ENCODE measurements at places on chromosomes 13 and 19.

- peak; percentile 59 for DNase-seq
These were observed 451 bp upstream of the ICAM5 start for GRCh38 chr19:10289167-10289835.

- DNase-seq: no peak
These were observed 37.7 kb downstream of the ARHGEF7 start for GRCh38 chr13:111152844-111153243.

- no peak for DNase-seq
These were observed 5.8 kb downstream of the PEG3 start for GRCh38 chr19:56834564-56835375.

- no peak for DNase-seq
These were observed 8.7 kb downstream of the HIPK4 start for GRCh38 chr19:40381321-40381720.

DNA sequence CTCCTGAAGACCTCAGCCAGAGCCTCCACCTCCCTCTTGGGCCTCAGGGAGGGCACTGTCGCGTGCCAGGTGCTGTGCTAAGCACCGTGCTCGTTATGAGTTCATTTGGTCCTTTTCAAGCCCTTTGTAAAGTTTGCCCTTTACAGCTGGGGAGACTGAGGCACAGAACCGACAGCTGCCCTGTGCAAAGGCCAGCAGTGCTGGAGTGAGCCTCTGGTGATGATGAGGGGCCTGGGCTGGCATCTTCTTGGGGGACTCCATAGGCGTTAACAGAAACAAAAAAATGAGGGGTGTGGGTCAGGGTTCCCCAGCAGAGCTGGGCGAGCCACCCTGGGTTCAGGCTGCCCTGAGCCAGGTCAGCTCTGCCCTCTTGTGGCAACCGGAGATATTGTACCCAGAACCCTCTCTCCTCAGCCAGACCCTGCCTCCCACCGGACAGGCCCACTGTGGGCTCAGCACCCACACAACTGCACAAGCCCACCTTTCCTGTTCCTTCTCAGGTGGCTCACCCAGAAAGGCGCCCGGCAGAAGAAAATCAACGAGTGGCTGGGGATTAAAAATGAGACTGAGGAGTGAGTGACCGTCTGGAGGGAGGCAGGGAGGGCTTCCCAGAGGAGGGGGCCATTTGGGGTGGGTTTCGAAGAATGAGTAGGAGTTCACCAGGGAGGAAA, 5.5 kb upstream of the IFI30 start:
- no peak for DNase-seq

GRCh38 chr19:46896076-46896794, 35.4 kb downstream of the ARHGAP35 start:
- DNase-seq: no peak

- DNase-seq: no peak
These were observed 16.3 kb downstream of the MBNL2 start for GRCh38 chr13:97238432-97238831.

GRCh38 chr13:21736926-21737325, 66.1 kb downstream of the FGF9 start:
- DNase-seq: no peak

DNA sequence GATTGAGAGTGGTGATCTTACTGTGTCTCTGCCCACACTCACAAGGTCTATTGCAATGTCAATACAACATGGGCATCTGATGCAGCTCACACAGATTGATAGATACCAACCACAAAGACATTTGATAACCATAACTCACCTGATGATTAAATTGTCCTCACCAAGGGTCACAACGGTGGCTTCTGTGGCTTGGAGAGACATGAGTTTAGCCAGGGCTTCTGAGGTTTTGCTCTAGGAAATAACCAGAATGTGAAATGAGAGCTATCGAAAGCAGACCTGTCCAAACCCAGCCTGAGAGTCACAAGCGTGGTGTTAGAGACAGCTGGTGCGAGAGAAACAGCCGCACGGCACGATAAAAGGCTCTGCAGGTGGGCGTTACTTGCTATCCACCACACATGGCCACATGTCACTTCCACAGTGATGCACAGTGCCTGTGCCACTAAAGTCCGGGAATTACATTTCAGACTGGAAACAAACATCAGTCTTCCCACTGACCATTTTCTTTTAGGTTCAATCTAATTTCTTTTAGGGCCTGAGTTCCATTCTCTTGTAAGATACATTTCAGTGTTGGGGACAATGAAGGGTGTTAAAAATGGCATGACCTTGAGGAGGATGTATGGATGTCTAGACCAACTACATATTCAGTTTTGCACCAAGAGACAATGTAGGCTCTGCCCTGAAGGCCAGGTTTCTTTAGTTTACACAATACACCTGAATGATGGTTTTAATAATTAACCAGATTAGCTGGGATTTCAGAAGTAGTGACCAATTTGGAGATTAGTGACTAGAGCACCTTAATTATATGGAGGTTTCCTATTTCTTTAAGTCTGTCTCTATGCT, 53.7 kb downstream of the ATP7B start:
- no peak for DNase-seq

DNA sequence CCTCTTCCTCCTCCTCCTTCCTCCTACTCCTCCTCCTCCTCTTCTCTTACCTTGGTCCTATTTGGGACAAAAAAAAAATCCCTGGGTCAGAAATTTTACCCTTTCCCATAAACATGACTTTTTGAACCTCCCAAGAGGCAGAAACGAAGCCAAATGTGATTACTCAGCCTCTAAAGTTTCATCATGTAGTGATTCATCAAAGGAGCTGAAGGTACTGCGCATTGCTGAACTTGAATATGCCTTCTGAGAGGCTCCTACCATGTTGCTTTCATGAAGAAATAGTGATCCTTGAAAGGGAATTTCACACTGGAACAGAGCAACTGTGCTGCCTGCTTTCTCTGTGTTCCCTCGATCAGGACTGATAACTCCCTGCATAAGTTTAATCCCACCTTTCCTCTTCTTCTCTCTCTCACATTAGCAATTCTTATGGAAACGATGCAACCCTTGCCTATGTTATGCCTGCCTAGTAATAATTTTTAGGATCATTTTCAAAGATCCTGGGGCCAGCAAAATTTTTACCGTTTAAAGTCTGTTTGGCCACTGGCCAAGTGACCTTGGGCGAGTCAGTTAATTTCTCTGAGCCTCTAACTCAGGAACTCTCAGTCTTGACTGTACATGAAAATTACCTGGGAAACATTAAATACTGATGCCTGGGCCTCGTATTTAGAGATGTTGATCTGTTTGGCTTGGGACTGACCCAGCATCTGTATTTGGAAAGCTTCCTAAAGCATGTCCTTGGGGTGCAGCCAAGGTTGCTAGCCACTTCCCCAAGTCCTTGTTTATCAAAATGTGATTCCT, 149.5 kb downstream of the DCT start:
- DNase-seq: no peak

DNA sequence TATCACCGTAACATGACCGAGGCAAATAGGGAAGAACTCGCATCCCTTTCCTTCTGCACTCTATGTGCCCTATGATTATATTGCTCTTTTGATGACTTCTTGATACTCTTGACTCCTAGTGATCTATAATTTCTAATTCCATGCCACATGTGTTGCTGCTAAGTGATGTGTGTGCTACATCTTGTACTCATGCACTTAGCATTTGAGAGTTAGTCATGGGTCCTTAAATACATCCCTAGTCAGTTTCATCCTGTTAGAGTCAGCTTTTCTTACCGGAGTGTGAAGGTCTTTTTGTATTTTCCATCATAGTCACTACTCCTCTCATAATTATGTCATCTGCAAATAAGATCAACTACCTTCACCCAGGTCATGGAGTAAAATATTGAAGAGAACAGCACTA, 30.2 kb downstream of the RXFP2 start:
- no peak for DNase-seq

- DNase-seq: no peak
These were observed 193.5 kb upstream of the KL start for GRCh38 chr13:32822771-32823170.

DNA sequence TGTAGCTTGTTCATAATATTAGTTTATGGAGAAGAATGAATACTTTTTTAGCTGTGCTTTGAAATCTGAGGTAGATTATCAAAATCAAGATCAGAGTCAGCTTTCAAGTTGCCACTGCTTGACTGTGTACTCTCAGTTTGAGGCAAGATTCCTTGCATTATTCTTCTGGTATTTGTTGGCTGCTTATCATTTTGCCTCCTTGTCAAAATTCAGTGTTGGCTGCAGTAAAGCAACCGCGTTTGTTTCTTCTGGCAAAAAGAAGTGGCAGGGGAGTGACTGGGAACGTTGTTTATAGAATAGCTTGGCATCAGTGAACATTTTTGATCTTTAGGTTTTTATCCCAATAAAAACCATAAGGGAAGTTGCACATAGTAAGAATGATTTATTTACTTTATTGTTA, 419.3 kb upstream of the GPC6 start:
- DNase-seq: no peak

- no peak for DNase-seq
These were observed 26.3 kb downstream of the F2RL3 start for GRCh38 chr19:16915135-16915534.

DNA sequence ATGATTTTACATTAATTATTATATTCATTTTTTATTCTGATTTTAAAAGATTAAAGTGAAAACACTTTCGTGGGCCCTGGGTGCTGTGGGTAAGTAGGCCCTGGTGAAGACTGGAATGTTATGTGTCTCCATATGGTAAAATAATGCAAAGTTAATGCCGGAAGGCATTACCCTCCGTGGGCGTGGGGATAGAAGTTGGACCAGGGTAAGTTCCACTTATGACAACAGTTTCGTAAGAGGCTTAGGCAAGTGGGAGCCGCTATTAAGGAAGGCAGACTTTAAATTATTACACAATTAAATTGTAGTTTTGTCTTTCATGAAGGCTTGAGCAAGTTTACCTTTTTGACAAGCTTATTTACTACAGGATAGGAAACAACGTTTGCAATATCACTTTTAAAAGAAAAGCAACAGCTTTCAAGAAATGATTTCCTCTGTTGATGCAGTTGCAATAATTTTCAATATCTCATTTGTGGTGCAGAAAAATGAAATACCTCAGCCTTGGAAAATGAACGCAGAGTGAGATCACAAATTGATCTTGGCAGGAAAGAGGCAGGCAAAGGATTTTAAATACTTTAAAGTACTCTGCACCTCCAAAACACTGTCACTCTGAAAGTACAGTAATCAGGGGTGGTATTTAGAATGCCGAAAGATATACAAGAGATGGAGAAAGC, 310.6 kb downstream of the DCT start:
- no peak for DNase-seq

- peak; percentile 84 for DNase-seq
These were observed 666 bp downstream of the BIVM start for GRCh38 chr13:102799426-102800144.

- no peak for DNase-seq
These were observed 52.7 kb downstream of the ZNF627 start for GRCh38 chr19:11649941-11650340.
